ENCODE measurements at places on chromosomes 5 and 9.
A peak's percentile ranks its signal among the peaks of the same experiment; 100 is the strongest.

- DNase-seq, result no peak
Observed at GRCh38 chr5:156481741-156482140, 154.8 kb downstream of the SGCD start.

DNA sequence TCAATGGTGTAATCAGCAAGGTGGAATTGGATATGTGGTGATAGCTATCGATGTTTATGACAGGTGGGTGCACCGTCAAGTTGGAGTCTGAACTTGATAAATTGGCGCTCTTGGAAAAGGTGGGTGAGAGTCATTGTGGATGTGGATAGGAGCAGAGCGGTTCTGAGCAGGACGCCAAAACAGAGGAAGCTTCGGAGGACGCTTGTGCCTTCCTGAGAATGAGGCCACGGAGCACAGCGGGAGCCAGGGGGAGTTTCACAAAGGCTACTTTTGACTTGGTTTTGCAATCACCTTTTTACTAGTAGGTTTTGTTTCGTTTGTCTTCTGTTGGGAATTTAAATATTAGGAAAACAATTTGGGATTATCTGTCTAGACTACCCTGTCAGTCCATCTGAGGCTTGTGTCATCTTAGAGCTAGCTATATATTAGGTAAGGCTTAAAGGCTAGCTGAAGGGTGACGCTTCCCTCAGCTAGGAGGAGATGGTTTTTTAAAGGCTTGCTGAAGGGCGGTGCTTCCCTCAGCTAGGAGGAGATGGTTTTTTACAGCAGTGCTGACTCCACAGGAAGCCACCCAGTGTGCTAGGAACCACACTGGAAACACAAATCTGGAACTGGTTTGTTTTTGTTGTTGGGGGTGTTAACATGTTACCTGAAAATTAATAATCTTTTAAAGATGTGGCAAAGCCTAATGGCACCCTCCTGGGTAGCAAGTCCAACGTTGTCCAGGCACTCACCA is 142.4 kb upstream of the IRX4 start:
- no peak for DNase-seq

GRCh38 chr5:87277279-87277835 is 9.7 kb downstream of the RASA1 start:
- DNase-seq, result no peak

GRCh38 chr9:129131300-129132145 is 20.3 kb downstream of the PTPA start:
- DNase-seq, result peak; percentile 77

DNA sequence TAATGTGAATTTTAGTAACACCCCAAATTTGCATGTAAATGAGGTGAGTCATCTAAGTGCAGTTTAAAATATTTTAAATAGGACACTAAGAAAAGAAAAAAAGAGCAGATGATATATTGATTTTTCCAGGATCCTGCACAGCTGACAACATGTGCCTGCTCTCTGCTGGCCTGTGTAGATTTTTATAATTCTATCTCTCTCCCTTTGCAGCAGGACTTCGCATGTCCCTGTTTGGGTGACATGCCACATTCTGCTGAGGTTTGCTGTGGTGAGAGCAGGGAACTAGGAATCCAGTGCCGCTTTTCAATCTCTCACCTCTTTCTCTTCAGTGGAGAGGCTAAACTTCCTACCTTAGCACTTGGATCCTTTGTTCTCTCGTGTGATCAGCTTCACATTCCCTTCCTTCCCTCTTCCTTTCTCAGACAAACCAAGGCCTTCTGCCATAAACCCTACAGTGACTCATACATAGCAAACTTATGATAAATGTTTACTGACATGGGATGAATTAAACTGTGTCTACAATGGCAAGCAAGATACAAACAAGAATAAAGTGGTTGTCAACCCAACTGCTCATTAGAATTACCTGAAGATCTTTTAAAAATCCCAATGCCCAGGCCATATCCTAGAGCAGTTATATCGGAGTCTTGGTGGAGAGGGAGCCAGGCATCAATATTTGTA is 198.8 kb upstream of the EFNA5 start:
- no peak for DNase-seq

DNA sequence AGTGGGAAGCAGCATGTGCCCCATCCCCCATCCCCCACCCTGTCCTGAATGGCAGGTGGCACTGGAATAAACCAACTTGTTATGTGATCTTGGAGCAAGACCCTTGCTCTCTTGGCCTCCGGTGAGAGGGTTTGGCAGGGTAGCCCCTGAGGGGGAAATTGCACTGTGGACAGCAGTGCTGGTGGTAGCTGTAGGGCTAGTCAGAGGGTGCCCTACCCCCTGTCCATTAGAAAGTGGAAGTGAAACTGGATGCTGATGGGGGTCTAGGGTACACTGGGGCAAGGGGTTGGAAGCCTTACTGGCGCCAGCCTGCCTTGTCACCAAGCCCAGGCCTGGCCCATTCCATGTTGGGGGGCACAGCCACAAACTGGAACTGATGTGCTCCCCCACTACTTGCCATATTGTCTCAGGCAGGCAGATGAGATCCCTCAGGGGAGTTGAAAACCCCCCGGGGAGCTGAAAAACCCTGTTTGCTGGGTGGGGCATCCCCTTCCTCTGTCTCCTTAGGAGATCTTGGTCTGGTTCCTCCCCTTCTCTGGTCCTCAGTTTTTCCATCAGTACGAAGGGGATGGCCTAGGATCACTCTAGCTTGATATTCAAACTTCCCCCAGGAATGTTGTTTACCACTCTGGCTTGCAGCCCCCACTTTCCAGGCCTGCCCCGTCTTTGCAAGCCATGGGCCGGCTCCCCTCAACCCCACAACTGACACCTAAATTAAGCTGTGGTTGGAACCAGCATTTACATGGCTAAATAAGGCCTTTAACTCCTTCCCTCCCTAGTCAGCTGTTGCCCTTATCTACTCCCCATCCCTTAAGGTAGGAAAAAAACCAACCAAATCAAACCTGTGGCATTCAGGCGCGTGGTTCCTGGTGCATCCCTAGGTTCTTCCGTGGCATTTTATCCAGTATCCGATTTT is 14.4 kb upstream of the SYNPO start:
- DNase-seq, result no peak

DNA sequence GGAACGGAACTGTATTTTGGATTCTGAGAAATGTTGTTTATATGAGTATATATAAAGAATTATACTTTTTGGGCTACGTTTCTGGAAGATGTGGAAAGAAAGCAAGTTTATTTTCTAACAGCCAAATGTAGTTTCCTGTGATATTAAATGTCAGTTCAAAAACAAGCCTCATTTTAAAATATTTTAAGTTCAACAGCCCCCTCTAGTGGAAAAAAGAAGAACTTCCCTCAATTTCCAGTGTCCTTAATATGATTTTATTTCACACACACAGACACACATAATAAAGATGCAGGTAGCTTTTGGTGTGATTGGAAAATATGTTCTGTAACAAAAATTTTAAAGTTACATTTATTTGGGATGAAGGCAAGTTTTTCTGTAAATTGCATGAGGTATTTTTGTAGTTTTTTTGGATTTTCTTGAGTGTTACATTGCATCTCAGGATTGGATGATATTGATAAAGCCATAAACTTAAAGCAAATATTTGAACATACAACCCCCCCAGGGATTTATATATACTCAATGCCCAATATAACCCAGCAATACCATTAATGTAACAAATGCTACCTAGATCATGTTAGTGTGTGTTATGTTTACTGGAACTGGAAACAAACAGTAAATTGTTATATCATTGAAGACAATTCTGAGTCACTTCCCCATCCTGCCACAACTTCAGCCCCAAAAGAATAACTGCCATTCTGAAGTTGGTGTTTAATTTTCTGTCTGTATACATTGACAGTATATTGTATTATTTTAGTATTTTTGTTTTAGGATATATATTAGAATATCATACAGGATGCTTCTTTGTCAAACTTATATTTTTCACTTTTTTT is 54.0 kb downstream of the CCDC171 start:
- no peak for DNase-seq

DNA sequence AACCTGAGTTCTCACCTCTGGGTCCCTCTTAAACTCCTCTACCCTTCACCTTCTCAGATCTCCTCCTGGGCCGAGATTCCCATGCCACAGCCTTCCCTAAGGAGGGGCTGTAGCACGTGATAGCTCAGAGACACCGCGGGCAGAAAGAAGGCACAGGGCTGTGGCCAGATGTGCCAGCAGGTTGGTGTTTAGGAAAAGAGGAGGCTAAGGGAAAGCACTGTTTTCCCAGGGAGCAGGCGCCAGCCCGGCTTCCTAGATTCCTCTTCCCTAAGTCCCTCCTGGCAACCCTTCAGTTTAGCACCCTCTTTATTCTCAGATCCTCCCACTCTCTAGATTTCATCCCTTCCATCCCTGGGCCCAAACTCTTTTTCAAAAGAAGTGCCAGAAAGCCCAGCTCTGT is 59.4 kb upstream of the CCNG1 start:
- DNase-seq, result no peak

DNA sequence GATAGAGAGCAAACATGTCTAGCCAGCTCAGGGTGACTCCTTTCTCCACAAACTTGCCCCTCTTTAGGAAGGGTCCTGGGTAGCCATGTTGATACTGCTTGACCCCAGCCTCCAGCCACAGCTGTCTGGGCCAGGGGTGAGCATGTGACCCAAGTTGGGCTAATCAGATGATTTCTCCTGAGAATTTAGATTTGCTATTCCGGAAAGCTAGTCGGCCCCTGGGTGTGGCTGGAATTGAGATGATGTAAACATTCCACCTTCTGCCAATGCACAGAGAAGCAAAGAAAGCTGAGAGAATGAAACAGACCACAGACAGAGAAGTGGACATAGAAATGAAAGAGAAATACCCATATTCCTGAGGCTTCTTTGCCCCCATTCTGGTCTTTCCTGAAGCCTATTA is 17.8 kb upstream of the B4GALT1 start:
- no peak for DNase-seq

DNA sequence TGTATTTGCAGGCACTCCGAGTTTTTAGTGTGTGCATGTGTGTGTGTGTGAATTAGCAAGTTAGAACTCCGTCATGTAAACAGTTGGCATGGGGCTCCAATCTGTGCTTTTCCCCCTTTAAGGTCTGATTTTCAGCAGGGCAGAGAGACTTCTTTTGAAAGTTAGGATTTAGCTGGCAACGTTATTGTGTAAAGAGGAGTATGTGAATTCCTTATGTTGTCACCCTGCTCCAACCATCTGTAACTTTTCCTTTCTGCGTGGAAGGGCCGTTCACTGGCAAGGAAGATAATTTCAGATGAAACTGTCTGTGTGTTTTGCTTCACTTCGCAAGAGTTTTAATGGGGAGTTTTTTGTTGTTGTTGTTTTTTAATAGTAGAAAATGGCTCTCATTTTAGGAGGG is 332 bp downstream of the SGCD start:
- no peak for DNase-seq

- no peak for DNase-seq
Observed at GRCh38 chr9:8025551-8025950, 226.0 kb upstream of the DMAC1 start.

GRCh38 chr5:74035521-74035937 is 409.5 kb downstream of the ARHGEF28 start:
- no peak for DNase-seq

GRCh38 chr9:130186839-130187522 is 14.8 kb downstream of the NCS1 start:
- DNase-seq, result no peak

DNA sequence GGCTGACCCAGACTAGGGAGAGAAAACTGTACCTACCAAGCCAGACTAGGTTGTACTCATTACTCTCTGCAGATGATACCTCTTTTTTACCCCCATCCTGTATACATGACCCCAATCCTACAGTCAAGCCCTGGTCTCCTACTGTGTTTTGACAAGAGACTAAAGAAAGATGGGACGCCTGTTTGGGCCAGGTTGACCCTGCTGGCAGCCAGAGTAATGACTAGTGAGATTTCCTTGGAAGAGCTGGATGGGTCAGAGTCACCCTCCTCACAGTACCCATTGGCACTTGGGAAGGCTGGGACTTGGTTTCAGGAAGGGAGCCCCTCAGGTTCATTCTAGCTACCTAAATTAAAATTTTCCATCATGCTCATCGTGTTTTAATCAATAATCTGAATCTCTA is 89.7 kb upstream of the NR4A3 start:
- DNase-seq, result no peak

GRCh38 chr5:107430071-107430625 is 240.6 kb downstream of the EFNA5 start:
- DNase-seq, result no peak

Data from stimulated activated CD4-positive, alpha-beta T cell treated with anti-CD3 and anti-CD28 coated beads, Interleukin-1b, Interleukin-23, amount 100 ng/mL, for 1 hour (primary cell).